ENCODE measurements at places on chromosomes 4 and X.

DNA sequence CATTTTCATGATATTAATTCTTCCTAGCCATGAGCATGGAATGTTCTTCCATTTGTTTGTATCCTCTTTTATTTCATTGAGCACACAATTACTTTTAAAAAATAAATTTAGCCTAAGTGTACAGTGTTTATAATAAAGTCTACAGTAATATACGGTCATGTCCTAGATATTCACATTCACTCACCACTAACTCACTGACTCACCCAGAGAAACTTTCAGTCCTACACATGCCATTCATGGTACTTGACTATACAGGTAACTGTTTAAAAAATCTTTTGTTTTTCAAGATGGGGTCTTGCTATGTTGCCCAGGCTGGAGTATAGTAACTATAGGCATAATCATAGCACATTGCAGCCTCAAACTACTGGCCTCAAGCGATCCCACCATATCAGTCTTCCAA is 348.1 kb downstream of the RAPGEF2 start:
- DNase-seq, result no peak

DNA sequence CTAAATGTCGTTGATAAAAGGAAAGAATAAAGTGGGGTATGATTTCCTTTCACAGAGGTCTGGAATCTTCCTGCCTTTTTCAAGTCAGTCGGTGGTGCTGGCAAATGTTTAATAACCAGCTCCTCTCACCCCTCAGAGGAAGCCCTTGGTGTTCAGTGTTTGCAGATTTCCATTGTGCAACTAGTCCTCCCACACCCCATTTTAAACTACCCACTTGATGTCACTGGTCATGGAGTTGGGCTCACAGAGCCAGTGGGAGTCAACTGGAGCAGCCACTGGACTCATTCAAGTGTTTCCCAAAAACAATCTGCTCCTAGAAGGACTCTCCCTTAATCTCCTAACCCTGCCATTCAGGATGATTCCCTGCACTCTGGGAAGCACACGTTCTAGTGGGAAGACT is 149.2 kb downstream of the PTTG2 start:
- no peak for DNase-seq

GRCh38 chr4:7159923-7160322 is 32.4 kb upstream of the SORCS2 start:
- DNase-seq, result no peak

- peak; percentile 58 for DNase-seq
Measured at GRCh38 chrX:41265615-41266014, 68.3 kb upstream of the DDX3X start.

Data from OCI-M1 (cell line).